ENCODE measurements at places on chromosomes 3 and 15.

- DNase-seq: no peak
Measured at GRCh38 chr3:98726084-98726483, 37.1 kb upstream of the ST3GAL6 start.

DNA sequence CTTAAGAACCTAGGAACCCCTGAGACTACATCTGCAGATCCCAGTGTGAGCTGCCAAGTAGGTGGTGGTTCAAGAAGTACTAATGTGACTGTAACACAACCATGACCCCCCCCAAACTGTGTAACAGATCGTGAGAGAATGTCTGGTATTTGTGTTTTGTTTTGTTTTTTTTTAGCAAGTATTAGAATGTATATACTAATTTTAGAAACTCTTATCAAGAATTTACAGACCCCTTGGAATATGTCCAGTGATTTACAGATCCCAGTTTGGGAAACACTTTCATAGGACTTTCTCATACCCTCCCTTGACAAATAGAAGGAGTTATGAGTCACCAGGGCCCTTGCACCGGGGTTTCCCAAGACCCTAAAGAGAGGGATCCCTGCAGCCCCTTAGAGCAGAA is 79.8 kb downstream of the SEMA5B start:
- DNase-seq: no peak

- DNase-seq: no peak
Measured at GRCh38 chr3:124293584-124293983, 301.7 kb upstream of the ROPN1 start.

DNA sequence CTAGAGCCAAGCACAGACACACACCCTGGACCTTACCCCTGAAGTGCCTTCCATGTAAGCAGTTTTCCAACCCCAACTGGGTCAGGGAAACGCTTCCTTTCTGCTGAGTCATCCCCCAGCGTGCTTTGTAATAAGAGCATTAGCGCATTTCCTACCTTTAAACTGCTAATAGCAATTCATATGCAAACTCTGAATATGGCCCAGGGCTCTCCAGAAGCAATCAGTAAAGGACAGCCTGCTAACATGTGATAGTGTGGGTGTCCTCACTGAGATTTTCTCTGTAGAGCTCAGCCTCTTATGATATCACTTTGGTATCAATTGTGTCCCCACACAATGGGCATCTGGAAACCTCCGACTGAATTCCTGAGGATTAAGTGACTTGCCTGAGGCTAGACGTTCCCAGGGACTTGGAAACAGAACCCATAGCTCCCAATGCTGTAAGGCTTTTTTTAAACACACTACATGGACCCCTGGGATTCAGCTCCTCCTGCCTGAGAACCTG is 5.6 kb downstream of the GABRB3 start:
- no peak for DNase-seq

GRCh38 chr3:129950318-129951046 is 24.0 kb upstream of the TRH start:
- no peak for DNase-seq

DNA sequence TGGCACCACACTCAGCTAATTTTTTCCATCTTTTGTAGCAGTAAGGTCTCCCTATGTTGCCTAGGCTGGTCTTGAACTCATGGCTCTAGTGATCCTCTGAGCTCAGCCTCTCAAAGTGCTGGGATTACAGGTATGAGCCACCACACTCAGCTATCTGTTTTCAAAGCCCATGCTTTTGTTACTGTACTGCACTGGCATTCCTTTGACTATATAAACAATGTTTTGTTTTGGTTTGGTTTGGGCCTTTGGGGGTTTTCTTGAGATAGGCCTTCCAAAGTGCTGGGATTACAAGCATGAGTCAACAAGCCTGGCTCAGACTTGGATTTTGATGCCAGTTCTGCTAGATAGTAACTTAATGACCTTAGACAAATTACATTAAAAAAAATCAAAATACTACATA is 89.7 kb upstream of the GK5 start:
- DNase-seq: no peak

GRCh38 chr3:173584838-173585831 is 187.6 kb downstream of the NLGN1 start:
- no peak for DNase-seq

- no peak for DNase-seq
Measured at GRCh38 chr3:175270198-175270837, 411.2 kb downstream of the NAALADL2 start.

- DNase-seq: no peak
Measured at GRCh38 chr3:3923619-3924018, 124.4 kb downstream of the LRRN1 start.

DNA sequence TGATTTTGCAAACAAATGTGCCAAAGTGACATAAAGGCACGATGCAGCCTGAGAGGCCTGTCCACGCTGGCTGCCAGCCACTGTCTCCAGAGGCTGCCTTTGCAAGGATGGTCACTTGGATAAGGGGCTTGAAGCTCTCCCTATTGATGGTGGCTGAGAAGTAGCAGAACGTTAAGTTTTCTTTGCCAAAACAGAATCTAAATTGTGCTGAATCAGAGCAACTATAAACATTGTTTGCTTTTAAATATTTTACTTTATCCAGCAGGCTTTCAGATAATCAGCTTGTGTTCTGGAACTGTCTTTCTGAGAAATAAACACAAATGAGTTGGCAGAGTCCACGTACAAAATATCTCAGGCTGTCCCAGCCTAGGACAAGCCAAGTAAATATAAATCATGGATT is 23.8 kb upstream of the CNBP start:
- DNase-seq: no peak

GRCh38 chr15:60957111-60957510 is 272.0 kb downstream of the RORA start:
- no peak for DNase-seq

DNA sequence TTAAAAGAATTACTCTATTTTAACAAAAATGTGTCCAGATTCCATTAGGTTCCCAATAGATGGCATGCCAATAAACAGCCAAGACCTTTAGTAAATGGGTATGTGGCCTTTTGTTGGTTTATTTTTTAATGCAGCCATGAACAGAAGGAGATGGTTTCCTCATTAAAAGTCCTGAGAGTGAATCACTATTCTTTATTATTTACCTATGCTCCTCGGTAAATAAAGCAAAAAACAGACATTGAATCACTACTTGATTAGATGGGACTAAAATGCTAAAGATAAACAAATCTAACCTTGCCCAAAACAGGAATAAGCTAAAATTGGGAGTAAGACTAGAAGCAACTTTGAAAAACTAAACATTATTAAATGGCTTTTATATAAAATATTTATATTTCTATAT is 94.2 kb downstream of the TNIK start:
- no peak for DNase-seq

DNA sequence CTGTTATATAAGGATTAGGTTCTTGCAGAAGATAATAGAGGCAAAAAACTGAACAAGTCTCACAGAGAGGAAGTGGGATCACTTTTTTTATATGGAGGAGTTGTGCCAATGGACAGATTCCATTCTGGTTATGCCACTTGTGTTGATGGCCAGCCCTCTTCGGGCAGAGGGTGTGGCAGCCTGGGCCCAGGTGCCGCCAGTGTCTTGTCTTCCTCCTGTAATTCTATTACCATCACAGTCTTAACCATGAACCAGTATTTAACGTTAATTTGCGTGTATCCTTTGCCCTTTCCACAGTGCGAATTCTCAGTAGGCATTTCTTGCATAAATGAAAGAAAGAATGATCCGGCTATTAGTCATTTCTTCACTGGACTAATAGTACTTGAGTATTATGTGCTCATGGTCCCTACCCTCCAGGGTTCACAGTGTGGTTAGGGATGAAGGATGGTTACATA is 7.0 kb upstream of the USP4 start:
- no peak for DNase-seq

DNA sequence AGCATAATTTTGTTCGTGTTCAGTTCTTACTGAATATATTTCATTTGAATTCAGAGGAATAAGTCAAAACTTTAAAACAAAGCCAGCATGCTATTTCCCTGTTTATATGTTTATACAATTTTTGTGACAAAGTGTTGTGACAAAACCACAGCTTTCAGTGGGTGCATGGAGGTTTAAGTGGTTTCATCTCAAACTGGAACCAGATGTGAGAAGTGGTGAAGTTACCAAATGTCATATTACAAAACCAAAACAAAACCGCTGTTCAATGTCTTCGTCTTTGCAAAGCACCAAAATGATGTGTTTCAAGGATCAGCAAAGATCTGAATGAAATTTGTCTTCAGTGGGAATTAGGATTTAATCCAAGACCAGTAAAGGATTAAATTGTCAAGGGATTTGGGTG is 59.3 kb upstream of the OSTN start:
- DNase-seq: no peak

DNA sequence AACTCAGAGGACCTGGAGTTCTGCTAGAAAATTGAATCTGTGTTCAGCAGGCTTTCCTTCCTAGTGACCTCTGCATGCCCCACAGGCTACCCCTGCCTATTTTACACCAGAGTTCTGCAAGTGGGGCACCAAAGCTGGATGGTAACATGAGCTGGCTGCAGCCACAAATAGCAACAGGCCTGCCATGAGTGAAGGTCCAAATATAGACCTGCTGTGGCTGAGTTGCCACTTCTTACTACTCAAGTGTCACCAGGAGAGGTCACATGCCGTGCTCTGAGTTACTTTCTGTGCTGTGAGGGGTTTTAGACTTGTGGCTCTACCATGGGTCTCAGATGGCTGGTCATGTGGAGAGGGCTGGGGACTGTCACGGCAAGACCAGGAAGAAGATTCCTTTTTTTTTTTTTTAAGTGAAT is at the start of gene FSD2:
FSD2 (minus strand) TSS at position 76 of the 413 bp plus-strand sequence. CDS start 18,679 bp downstream, outside the sequence.
- no peak for DNase-seq

GRCh38 chr15:49855917-49856637 is 235.2 kb downstream of the DTWD1 start:
- DNase-seq: no peak

GRCh38 chr3:195080571-195081151 is 190.3 kb downstream of the XXYLT1 start:
- no peak for DNase-seq

- no peak for DNase-seq
Measured at GRCh38 chr3:171168086-171168485, 141.6 kb upstream of the SLC2A2 start.

- DNase-seq: no peak
Measured at GRCh38 chr3:169923831-169924230, 12.5 kb downstream of the SAMD7 start.

DNA sequence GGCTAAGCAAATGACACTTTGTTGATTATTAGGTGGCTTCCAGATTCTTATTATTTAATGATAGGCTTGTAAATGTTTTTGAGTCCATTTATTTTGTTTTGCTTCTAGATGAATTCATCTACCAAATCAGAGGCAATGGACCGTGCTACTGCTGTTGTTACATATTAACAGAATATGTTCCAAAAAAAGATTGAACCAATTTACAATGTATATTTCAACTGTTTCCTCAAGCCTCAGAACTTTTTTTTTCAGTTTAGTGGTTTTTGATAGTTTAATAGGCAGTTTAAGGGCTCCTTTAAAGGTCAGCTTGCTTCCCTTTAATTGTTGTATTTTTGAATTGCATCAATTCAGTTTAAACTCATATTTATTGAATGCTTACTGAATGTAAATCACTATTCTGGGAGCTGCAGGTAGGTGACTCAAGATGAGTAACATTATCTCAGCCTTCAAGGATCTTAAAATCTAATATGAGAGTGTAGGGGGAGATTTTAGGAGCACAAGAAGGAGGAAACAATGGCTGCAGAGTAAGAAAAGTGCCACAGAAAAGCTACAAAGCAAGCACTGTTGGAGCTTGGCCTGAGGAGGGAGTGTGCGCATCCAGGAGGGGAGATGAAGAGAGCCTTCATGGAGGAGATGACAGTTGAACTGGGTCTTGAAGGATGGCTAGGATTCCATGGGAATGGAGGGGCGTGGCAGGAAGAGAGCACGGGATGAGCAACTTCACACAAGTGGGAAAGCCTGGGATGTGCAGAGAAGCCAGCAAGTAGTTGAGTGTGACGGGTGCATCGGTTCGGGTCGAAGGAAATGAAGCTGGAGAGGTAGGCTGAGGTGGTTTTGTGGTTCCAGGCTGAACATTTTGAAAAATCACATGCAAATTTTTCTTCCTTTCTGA is 14.7 kb downstream of the MAP2K1 start:
- DNase-seq: no peak

DNA sequence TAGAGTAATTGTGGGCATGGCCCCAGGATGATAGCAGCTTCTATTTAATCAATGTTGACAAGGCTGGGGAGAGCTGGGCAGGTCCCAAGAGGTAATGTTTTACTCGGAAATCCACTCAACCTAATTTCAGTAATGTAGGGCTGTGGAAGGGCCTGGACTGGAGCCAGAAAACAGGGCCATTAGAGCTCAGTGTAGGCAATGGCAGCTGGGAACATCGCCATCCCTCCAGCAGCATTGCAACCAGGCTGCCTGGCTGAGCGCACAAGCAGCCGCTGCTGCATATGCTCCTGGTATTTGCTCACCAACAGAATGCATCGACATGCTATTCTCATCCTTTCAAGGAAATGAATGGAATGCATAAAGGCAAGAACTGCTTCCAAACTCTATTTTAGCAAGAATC is 90.0 kb downstream of the GAP43 start:
- no peak for DNase-seq

DNA sequence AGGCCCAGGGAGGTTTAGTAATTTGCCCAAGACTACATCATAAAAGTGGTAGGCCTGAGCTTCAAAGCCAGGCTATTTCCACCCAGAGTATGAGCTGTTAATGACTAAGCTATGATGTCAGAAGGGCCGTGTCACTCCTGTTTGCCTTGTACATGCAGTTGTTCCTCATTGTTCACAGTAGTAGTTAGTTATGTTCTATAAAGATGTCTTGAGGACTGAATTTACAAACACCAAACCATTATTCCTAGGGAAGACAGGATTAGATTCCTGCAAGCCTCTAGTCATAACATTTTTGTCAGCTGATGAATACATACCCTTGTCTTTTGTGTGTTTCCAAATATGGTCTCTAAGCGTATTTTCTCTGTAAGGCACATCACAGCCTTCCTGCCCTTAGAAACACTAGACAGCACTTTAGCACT is 20.9 kb upstream of the LARS2 start:
- DNase-seq: no peak

DNA sequence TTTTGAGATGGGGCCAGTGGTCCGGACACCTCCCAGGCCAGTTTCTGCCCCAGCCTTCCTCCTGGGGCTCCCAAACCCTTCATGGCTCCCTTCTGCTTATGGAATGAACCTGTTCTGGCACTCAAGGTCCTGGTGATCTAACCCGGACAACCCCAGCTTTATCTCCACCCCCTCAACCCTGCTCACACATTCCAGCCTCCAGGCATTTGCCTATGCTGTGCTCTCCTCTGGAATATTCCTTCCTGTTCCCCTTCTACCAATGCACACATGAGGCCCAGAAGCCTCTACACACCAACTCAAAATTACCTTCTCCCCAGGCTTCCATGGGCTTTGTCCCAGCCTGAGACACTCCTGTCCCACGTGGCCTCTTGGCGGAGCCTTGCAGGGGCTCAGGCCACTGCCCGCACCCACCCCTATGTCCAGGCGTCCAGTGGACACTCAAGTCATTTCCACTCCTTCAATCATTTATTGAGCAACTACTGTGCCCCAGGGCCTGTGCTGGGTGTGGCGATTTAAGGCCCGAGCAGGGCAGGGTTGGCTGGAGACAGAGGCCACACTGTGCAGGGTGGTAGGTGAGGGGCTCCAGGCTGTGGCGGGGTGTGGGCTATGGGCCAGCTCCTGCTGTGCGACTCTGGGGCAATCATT is 18.8 kb downstream of the PLXND1 start:
- DNase-seq: no peak

- no peak for DNase-seq
Measured at GRCh38 chr3:25038922-25039321, 389.1 kb upstream of the RARB start.

- DNase-seq: no peak
Measured at GRCh38 chr15:65401611-65402240, 21.0 kb downstream of the IGDCC4 start.
